ENCODE measurements at places on chromosomes 7 and 10.
A peak's percentile ranks its signal among the peaks of the same experiment; 100 is the strongest.

DNA sequence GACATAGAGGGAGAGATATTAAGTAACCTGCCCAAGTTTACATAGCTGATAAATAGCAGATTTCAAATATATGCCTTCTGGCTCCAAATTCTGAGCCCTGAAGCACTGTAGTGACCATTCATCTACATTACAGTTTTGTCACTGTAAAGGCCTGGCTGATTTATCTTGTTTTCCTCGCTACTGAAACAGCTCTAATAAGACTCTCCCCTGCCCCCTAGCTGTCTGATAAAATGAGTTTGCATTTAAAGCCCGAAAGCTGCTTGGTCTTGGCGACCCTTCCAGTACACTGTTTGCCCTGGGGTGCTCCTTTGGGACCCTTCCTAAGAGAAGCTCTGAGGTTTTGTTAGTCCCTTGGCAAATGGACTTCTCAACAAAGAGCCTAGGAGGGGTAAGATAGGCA is 59.7 kb upstream of the RAB11FIP2 start:
- H3K36me3 ChIP-seq = no peaks in the 10 kb centered on the region
- H3K4me1 ChIP-seq = no peaks in the 10 kb centered on the region
- no peaks in the 10 kb centered on the region for H3K27me3 ChIP-seq
- DNase-seq = peak; percentile 5
- H3K27ac ChIP-seq = no peak overlapping the region

- H3K27ac ChIP-seq = no peak overlapping the region
- no peak for DNase-seq
Observed at GRCh38 chr10:31464552-31464951, 145.5 kb downstream of the ZEB1 start.

- DNase-seq = no peak
- no peaks in the 10 kb centered on the region for H3K36me3 ChIP-seq
- H3K27ac ChIP-seq = no peak overlapping the region
- no peaks in the 10 kb centered on the region for H3K27me3 ChIP-seq
Observed at GRCh38 chr10:130929422-130930325, 381.8 kb downstream of the TCERG1L start.

DNA sequence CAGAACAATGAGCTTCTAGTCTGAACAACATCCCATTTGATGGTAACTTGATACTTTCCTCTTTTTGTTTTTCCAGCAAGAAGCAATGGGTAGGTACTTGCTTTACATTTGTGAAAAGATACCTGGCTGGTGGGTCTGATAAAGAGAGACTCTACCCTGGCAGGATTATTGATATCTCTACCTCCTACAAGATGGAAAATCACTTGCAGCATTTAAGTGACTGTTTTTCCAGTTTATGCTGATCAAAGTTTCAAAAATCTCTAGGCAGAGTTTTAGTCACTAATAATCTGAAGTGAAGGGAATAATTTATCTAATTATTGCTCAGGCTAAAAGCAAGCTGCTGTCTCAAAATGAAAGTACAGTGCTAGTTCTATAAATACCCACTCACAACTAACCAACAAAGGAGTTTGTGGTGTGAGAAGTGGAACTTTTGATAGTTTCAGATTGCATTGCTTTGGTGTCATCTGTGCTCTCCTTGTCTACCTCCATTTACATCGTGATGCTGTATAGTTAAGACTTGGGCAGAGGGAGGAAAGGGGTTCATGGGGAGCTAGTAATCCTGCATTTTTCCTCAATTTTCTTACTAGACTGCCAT is 86.0 kb upstream of the ANKRD1 start:
- no peaks in the 10 kb centered on the region for H3K4me1 ChIP-seq
- no peak overlapping the region for H3K27ac ChIP-seq
- H3K4me3 ChIP-seq = no peak overlapping the region
- H3K36me3 ChIP-seq = no peaks in the 10 kb centered on the region
- no peaks in the 10 kb centered on the region for H3K27me3 ChIP-seq

DNA sequence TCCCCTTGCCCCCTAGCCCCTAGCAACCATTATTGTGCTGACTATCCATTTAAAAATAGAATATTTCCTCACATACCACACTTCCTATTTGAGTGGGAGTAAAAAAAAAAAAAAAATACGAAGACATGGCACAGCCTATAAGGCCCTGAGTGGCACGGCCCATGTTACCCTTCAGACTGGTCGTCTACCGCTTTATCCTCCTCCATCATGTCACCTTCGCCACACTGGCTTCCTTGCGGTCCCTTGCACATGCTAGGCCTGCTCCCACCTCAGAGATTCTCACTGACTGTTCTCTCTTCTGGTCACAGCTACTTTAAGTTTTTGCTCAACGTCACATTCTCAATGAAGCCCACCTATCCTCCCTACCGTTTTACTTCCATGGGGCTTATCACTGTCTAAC is 130.3 kb downstream of the ATE1 start:
- H3K27ac ChIP-seq = no peak overlapping the region
- H3K4me3 ChIP-seq = no peak overlapping the region
- H3K4me1 ChIP-seq = peaks cover under 1% of the 10 kb centered on the region
- no peak for DNase-seq
- H3K27me3 ChIP-seq = no peaks in the 10 kb centered on the region

- no peak overlapping the region for H3K27ac ChIP-seq
- no peak overlapping the region for H3K4me3 ChIP-seq
- no peaks in the 10 kb centered on the region for H3K4me1 ChIP-seq
- H3K36me3 ChIP-seq = no peaks in the 10 kb centered on the region
- no peaks in the 10 kb centered on the region for H3K27me3 ChIP-seq
Observed at GRCh38 chr10:104128214-104128613, 6.2 kb downstream of the SFR1 start.

DNA sequence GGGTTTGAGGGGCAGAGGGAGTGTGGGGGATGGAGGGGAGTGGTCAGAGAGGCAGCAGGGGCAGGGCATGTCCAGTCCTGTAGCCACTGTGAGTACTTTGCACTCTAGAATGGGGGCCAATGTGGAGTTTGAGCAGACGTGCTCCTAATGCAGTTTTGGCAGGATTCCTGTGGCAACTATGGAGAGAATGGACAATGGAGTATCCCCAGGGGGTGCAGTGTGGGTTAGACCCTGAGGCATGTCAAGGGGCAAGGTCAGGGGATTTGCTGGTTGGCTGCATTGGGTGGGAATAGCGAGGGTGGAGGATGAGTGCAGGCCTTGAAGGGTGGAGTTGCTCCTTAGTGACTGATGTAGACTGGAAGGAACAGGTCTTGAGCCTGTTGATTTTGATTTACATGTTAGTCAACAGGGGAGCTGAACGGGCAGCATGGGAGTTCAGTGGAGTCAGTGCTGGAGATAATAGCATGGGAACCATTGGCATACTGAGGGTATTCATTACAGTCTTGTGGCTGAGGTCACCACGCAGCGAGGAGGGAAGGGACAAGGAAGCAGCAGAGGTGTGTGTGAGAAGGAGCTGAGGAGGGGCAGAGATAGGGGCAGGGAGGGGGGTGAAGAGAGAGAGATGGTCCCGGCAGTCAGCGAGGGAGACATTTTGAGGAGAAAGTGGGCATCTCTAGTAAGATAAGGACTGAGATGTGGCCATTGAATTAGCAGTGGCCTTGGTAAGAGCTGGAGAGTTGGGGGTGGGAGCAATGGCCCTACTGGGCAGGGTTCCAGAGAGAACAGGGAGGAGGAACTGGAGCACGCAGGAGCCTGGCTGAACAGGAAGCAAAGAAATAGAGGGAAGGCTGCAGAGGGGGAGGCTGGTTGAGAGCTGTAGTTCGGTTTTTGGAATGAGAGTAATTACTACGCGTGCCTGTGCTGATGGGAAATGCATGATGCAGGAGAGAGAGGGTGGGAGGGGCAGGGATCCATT is 112.7 kb downstream of the CCNY start:
- no peak overlapping the region for H3K27ac ChIP-seq
- no peaks in the 10 kb centered on the region for H3K36me3 ChIP-seq
- H3K27me3 ChIP-seq = no peaks in the 10 kb centered on the region

DNA sequence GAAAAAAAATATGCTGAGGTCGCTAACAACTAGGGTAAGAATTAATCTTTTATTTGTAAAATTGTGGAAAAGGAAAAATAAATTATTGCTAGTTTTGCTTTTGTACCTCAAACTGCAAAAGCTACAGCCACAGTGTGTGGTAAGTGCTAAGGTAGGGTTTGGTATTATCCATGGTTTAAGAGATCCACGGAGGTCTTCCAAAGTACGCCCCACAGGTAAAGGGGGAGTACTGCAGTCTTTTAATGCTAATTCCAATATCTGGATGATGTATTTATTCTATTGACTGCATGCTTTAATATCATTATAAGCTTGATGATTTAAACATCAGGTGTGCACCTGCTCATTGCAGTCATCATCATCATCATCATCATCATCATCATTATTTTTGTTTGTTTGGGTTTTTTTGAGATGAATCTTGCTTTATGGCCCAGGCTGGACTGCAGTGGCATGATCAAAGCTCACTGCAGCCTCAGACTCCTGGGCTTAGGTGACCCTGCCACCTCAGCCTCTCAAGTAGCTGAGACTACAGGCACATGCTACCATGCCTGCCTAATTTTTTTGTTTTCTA is 38.4 kb upstream of the BMS1 start:
- H3K27me3 ChIP-seq = no peaks in the 10 kb centered on the region
- no peak overlapping the region for H3K4me3 ChIP-seq
- no peaks in the 10 kb centered on the region for H3K4me1 ChIP-seq
- H3K36me3 ChIP-seq = no peaks in the 10 kb centered on the region

DNA sequence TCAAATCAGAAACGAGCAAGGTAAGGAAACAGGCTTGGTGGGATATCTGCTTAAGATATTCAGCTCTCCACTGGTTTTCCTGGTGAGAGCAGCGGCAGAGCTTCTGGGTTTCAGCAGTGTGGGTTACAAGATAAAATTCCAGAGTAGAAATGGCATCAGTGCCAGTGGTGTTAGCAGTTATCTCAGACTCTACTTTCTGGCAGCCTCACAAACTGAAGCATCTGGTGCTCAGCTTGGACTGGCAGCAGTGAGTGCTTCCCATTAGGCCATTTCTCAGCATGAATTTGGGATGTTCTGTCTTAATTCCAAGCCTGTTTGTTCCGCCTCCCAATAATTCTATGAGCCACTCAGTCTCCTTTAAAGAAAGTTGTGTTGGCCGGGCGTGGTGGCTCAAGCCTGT is 6.9 kb upstream of the GSTO2 start:
- H3K27ac ChIP-seq = no peak overlapping the region
- H3K27me3 ChIP-seq = no peaks in the 10 kb centered on the region
- peaks cover 73% of the 10 kb centered on the region for H3K36me3 ChIP-seq

- H3K27me3 ChIP-seq = no peaks in the 10 kb centered on the region
- no peaks in the 10 kb centered on the region for H3K36me3 ChIP-seq
- no peak overlapping the region for H3K4me3 ChIP-seq
- no peak overlapping the region for H3K27ac ChIP-seq
- H3K4me1 ChIP-seq = no peaks in the 10 kb centered on the region
- DNase-seq = no peak
Observed at GRCh38 chr10:121611393-121612159, 13.3 kb upstream of the FGFR2 start.
